AG08396 (cell line): ENCODE measurements at places on chromosomes 3 and 15.

GRCh38 chr15:52100807-52101442, 11.7 kb downstream of the BCL2L10 start:
- DNase-seq: peak; percentile 59

GRCh38 chr3:98780343-98780742, 17.2 kb downstream of the ST3GAL6 start:
- no peak for DNase-seq

- peak; percentile 95 for DNase-seq
Observed at GRCh38 chr15:101277038-101277822, at the start of gene SELENOS. Gene SELENOS (minus strand): TSS chr15:101277485. CDS start chr15:101277417, 68 bp downstream.

GRCh38 chr3:20622304-20622703, 436.3 kb upstream of the SGO1 start:
- peak; percentile 28 for DNase-seq

GRCh38 chr3:28690176-28690575, 341.6 kb upstream of the AZI2 start:
- DNase-seq: no peak
